Activated CD4-positive, alpha-beta T cell treated with anti-CD3 and anti-CD28 coated beads, Interleukin-2, amount 50 U/mL, for 48 hours (primary cell): ENCODE measurements at places on chromosomes 1 and 21.
A peak's percentile ranks its signal among the peaks of the same experiment; 100 is the strongest.

GRCh38 chr1:239785576-239785975 is 306.1 kb upstream of the FMN2 start:
- no peak for DNase-seq

DNA sequence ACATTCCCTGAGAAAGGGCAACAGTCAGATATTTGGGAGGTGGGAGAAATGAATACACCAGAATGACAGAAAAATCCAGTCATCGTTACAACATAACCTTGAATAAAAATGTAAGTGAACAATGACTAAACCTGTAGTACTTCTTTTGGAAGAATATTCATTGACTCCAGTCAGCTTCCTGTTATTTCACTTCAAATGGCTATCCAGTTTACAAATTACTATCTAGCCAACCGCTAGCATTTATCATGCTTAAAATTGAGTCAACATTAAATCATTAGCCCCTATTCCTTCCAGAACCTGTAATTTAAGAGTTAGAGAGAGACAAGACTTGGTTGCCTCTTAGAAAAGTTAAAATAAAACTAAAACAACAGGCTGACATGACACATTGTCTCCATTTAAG is 33.6 kb downstream of the WLS start:
- DNase-seq = no peak

- no peak for DNase-seq
Observed at GRCh38 chr1:174225499-174226204, 66.3 kb downstream of the RABGAP1L start.

DNA sequence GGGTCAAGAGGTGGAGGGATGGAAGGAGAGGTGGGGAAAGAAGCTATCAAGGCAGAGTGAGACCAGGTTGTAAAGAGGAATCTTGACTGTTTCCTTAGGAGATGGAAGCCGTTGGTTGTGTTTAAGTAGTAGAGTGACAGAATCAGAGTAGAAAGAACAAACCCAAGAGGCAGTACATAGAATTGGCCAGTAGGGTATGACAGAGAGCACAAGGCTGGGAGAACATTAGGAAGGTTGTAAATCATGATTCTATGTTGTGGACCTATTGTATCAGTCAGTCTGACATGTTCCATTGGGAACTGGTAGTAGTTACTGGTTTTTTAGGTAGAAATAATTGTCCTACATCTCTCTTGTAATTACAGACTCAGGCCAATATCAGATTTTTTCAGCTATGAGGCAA is 486.9 kb upstream of the USP24 start:
- DNase-seq = no peak

GRCh38 chr1:109493805-109494539 is at the start of gene CYB561D1:
Gene CYB561D1 (plus strand): TSS chr1:109494094. CDS start chr1:109494140, 46 bp downstream.
- peak; percentile 92 for DNase-seq

DNA sequence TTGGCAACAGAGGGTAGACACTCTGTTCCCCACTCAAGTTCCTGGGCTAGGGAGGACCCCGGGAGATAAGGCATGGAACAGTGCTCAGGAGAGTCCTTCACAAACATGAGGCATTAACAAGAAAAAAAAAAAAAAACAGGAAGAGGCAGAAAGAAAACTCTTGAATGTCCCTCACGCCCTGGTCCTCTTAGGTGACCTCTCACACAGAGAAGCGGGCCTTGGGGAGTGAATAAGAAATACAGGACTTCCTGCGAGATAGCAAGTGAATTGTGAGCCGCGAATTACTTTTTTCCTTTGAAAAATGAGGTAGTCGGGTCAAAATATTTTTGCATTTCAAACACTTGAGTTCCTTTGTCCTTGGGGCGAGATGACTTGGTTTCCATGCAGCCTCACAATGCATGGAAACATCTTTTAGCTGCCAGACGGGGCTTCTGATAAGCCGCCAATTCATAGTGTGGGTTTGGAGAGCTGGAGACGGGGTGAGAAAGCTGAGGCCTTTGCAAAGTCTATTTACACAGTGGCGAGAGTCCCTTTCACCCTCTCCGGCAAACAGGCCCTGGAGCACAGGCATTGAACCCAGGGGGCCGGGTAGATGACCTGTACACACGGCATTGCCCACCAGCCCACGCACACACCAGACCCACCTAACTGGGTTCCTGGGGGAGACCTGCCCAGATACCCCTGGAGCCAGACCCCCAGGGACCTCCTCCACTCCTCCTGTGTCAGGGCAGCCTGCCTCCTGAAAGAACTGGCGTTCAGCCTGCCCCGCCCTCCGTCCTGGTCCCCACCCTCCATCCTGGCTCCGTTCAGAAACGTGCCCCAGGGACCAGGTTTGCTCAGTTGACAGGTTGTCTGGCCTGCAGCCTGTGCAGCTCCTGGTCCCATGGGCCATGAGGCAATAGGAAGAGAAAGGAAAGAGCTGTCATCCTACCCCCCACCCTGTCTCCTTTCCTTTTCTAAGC is 192.3 kb downstream of the PRDM16 start:
- no peak for DNase-seq

DNA sequence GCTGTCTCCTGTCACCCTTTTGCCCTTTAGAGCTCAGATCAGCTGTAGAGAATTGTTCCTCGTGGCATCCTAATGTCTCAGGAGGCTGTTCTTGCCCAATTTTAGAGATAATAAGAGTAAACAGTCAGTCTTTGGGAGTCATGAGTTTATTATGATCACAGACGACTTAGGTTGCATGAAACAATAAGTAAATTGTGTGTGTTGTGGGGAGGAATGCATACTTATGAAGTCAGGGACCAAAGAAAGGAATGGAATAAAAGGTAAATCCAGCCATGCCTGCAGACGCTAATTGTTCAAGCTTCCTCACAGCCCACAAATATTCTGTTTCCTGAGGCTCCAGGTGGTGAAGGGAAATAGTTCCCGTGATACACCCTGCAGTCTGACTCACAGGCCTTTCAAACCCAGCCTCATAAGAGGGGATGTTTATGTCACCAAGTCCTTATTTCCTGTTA is 897 bp downstream of the EPHX4 start:
- DNase-seq = no peak

GRCh38 chr1:40381268-40382107 is 8.0 kb downstream of the SMAP2 start:
- no peak for DNase-seq

GRCh38 chr1:39979654-39980053 is 24.7 kb downstream of the MFSD2A start:
- no peak for DNase-seq

DNA sequence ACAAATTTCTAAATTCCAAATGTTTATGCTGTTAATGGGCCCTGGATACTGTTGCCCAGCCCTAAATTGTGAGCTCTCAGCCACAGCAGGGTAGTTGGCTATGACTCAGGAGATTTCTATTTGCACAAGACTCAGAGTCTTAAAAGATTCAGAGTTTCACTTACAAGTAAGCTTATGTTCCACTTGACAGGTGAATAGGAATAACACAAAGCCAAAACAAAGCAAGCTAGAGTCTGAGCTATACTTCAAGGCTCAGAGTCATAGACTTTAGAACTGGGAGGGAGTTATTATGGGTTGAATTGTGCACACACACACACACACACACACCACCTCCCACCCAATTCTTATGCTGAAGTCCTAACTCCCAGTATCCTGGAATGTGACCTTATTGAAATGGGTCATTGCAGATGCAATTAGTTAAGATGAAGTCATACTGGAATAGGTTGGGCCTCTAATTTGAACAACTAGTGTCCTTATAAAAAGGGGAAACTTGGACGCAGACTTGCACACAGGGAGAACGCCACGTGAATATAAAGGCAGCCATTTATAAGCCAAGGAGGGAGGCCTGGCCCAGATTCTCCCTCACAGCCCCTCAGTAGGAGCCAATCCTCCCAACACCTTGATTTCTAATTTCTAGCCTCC is 30.2 kb downstream of the PRDX6 start:
- no peak for DNase-seq
